ENCODE measurements at places on chromosomes 6 and 20.
A peak's percentile ranks its signal among the peaks of the same experiment; 100 is the strongest.

GRCh38 chr6:5438922-5439584, 177.7 kb downstream of the FARS2 start:
- DNase-seq = no peak

- no peak for DNase-seq
Measured at GRCh38 chr6:84489598-84489997, 262.2 kb upstream of the CEP162 start.

DNA sequence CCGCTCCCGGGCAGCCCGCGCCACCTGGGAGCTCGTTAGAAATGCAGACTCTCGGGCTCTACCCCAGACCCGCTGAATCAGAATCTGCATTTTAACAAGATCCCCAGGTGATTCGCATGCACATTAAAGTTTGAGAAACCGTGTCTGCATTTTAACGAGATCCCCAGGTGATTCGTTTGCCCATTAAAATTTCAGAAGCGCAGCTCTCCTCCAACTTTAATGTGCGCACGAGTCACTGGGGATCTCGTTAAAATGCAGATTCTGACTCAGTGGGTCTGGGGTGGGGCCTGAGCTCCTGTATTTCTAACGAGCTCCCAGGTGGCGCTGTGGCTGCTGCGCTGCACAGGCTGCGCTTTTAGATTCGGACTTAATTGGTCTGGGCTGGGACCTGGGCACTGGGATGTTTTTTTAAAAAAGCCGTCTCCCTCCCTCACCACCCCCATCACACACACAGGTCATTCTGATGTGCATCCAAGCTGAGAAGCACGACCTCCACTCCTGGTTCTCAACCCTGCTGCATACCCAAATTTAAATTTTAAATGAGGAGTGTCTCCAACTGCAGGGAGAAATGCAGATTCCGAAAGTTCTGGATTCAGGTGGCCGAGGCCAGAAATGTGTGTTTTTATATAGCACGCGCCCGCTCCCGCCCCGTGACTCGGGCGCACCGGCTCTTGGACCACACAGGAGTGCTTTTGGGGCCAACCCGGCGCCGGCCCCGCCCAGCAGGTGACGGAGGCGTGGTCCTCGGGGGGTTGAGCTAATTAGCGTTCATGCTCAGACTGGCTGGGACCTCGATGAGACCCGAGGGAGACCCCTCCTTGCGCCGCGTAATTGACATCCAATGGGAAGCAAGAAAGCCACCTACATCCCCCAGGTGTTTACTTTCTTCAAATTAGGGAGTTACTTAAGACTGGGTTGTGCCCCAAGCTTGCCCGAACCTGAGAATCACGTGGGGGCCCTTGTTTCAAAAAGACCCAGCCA, 85.8 kb downstream of the ZFP64 start:
- no peak for DNase-seq

DNA sequence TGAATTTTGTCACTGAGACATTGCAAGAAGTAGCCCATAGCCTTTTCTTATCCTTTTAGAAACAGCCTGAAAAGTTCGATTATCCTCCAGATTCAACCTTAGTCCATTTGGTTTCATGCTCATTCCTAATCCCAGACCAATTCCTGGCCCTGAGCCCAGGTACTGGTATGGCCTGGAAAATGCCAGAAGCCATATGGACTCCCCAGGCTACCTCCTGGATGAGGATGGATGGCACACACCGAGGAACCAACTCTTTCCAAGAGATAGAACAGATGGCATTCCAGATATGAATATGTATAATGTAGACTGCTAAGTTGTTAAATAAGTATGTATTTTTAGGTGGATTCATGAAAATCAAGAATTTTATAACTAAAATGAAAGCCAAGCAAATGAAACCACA, 51.6 kb upstream of the SNAP25 start:
- DNase-seq = no peak

DNA sequence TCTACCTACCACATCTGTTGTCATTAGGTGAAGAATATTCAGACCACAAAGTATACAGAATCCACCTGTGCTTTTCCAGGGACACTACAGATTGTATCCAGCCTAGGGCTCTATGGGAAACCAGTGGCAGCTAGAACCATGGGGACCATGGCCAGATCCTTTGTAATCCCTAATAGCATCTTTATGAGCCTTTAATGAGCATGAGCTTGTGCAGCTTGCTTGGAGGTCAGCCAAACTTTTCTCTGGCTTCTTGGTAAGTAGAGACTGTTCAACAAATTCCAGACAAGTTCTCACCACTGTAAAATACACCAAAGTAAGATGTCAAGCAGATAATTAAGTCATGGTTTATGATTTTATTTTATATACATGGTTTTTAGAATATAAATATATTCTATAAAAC, 301.6 kb upstream of the ADGRB3 start:
- no peak for DNase-seq

DNA sequence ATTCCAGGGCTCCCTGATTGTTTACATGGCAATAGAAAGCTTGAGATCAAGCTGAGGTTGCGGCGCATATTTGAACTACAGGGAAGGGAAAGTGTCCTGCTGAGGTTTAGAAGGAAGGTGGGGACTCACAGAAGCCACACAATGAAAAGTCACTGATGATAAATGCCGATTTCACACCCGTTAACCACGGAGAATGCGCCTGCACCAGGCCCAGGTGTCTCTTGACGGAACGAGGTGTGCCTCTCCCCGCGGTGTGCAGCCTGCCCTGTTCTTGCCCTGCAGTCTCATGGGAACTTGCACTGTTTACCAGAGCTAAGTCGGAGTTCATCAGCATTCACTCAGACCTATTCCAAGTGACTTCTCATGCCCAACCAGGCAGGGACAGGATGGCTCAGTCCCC, 90.3 kb downstream of the LY86 start:
- DNase-seq = no peak

DNA sequence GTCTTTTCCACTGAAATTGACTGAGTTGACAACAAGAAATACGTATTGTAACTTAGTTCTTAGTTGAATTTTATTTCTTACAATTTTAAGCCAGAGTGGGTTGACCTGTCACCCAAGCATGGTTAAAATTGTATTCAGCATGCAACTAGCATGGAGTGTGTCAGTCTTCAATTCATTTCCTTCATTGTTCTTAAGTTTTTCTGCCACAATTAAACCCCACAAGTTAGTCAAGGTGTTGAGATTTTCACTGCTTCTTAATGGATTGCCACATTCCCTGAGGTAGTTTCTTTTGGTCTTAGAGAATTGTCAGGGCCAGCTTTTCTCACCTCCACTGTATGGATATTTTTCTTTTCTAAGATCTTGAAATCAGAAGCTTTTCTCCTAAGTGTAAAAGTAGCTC, 2.1 kb downstream of the PTPN1 start:
- DNase-seq = no peak

DNA sequence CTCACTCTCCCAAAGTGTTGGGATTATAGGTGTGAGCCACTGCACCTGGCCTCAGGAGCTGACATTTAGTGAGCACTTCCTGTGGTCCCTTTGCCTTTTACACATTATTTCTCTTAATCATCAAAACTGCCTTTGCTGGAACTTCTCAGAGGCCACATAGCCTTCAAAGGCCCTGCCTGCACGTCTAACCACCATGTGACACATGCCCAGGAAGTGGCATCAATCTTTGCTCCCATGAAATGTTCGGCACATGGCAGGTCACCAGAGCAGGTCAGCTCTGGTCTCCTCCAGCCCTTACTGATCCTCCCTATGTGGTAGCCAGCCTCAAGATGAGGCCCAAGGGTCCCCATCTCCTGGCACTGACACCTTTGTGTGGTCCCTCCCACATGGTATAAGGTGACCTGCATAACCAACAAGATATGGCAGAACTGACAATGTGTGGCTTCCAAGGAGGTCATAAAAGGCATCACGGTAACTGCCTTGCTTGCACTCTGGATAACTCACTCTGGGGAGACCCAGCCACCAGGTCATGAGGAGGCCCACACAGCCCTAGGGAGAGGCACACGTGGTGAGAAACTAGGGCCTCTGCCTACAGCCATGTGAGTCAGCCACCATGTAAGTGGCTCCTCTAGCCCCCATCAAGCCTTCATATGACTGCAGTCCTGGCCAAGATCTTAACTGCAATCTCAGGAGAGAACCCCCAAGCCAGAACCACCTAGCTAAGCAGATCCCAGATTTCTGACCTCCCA, 28.8 kb upstream of the HMGA1 start:
- peak; percentile 35 for DNase-seq

DNA sequence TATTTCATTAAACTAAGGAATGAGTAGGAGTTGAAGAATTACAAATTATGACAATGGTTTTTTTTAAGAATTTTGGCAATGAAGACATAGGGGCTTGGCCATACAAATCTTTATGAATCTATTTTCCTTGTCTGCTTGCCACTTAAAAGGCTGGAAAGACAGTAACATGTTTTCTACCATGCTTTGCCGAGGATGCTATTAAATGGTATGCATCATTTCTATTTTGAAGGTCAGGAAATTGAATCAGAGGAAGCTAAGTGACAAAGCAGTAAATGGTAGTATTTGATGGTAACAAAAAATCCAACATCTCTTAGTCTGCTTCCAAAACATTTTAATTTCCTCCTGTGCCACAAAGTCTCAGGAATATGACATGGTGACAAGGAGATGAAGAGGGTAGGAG, 287.2 kb downstream of the RFPL4B start:
- no peak for DNase-seq

GRCh38 chr6:83781506-83781905, 71.7 kb upstream of the RIPPLY2 start:
- no peak for DNase-seq

GRCh38 chr6:19551611-19552010, 285.6 kb upstream of the ID4 start:
- DNase-seq = no peak

DNA sequence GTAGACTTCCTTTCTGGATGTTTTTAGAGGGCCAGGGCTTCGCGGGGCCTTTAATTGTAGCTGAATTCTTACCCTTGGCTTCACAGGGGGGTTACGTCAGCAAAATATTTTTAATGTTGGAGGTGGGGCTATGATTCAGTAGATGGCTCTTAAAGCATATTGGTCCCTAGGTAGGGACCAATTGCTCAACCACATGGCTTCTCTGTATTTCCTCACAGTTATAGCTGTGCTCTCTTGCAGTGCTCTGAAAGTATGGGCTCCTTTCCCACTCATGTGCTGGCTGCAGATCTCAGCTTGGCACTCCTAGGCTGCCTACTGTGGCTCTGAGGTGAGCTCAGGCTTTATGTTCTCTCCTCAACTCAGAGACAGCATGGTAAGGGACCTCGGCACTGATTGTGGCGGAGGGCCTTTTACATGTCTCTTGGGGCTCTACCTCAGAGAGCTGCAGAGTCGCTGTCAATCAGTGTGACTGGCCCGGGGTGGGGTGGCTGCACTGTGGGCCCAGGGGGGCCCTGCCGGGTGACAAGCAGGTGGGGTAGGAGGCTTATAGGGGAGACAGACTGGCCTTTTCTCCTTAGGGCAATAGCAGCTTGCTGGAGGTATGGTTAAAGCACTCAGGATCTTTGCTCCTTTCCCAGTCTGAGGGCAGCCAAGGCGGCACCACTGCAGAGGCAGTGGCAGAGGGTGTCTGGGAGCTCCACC, 318.0 kb downstream of the DOK5 start:
- no peak for DNase-seq

DNA sequence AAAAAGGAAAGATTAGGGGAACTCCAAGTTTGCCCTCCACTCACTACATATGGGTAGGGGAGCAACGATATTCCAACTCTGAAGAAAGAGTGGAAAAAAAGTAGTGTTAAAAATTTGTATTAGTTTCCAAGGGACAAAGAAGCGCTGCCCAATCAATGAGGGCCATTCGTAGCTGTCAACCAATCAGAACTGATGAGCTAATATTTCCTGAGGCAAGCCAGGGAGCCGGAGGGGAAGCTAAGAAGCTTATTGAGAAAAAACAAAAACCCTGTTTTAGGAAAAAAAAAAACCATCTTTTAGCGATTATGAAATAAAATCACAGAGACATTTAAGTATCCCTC, 59.5 kb downstream of the TRIM38 start:
- peak; percentile 83 for DNase-seq

DNA sequence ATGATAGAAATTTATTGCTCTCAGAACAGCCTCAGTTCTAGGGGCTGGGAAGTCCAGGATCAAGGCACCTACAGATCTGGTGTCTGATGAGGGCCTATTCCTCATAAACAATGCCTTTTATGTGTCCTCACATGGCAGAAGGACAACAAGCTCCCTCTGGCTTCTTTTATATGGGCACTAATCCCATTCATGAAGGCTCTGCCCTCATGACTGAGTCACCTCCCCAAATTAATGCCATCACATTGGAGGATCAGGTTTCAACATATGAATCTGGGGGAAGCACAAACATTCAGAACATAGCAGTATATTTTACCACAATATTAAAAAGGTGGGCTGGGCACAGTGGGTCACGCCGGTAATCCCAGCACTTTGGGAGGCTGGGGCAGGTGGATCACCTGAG, 58.5 kb upstream of the CCN6 start:
- no peak for DNase-seq

GRCh38 chr20:57959018-57959417, 249.2 kb upstream of the PMEPA1 start:
- DNase-seq = no peak

- DNase-seq = peak; percentile 63
Measured at GRCh38 chr20:19928328-19929011, 88.7 kb upstream of the NAA20 start.

GRCh38 chr6:113219783-113220182, 637.4 kb upstream of the MARCKS start:
- no peak for DNase-seq

- DNase-seq = no peak
Measured at GRCh38 chr6:30555816-30556065, 548 bp downstream of the GNL1 start.

DNA sequence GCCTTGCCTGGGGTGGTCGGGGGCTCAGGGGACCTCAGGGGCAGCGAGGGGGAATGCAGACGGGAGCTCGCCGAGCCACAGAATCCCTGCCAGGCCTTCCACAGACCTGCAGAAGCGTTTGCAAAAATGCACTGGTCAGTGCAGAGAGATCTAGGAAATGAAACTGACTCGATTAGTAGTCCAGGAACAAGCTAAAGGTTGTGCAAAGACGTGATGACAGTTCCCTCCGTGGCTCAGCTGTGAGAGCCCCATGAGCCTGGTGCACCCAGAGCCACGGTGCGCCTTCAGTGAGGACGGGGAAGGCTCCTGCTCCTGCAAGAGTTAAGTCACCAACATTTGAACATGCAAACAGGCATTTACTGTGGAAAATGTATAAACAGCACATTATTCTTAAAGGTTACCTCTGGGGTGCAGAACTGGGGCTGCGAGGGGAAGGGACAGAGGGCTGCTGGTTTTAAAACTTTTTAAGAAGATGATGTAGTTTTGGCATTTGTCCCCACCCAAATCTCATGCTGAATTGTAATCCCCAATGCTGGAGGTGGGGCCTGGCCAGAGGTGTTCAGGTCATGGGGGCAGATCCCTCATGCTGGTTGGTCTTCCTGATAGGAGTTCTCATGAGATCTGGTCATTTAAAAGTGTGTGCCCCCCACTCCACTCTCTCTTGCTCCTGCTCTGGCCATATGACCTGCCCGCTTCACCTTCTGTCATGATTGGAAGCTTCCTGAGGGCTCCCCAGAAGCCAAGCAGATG, 147.3 kb downstream of the DLL1 start:
- DNase-seq = peak; percentile 25
